ENCODE measurements at places on chromosomes 13 and 19.
A peak's percentile ranks its signal among the peaks of the same experiment; 100 is the strongest.

- DNase-seq, result no peak
Observed at GRCh38 chr13:32720026-32720425, 133.8 kb downstream of the PDS5B start.

DNA sequence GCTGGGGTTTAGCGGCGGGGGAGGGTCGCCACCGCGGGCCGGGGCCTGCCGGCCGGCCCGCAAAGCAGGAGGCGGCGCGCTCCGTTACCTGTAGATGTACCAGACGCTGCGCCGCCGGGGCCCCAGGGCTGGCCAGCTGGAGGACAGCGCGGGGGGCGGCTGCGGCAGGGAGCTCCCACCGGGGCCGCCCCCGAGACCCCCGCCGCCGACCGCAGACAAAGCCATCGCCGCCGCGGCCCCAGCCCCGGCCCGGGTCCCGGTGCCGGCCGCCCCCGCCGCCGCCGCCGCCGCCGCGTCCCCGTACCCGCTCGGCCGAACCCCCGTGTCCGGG lies 24.8 kb downstream of the SHANK1 start:
- DNase-seq, result no peak

- DNase-seq, result no peak
Observed at GRCh38 chr13:110454227-110454859, 107.2 kb downstream of the RAB20 start.

DNA sequence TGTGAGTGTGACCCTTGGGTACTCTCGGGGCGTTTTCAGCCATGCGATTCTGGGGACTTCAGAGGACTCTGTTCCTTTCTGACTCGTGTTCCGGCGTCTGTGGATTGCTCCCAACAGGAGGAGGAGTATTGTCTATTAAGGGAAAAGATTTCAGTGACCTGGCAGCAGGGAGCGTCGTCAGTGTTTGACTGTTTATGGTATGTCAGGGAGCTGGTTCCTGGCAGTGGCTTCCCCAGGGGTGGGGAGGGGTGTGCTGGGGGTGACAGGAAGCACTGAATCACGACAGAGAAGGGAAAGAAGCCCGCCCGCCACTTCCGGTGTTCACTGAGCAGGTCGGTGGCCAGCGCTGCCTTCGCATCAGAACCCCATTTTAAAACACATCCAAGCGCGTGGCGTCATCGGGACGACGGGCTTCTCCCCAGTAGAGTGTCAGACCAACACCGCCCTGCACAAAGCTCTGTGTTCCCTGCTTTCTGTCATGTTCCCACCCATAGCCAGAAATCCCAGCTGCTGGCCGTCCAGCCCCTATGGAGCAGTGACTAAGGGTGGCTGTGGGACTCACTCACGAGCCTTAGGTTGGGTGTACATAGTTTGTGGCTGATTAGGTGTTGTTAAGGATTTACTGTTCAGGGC lies 33.8 kb downstream of the COL4A2 start:
- DNase-seq, result peak; percentile 9

Measured in putamen (tissue), 1 donor.